Activated CD8-positive, alpha-beta memory T cell treated with anti-CD3 and anti-CD28 coated beads for 1 hour (primary cell): ENCODE measurements at places on chromosomes 2 and 18.

DNA sequence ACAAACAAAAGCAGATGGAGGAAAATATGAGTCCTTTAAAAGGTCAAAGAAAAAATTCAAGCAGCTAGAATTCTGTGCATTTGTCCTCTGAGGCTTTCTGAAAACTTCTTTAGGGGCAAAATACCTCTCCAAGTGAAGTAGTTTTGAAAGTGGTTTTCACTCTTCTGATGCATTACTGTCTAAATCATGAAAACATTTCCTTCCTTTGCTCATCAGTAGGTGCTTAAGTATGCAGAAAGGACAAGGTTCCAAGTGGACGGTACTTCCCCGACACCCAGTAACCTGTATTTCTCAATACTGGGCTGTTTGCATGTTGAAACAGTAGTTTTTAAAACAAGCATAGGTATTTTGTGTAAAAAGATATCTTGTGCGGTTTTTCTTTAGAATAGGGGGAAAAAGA lies 189.1 kb upstream of the ERBB4 start:
- DNase-seq, result no peak

DNA sequence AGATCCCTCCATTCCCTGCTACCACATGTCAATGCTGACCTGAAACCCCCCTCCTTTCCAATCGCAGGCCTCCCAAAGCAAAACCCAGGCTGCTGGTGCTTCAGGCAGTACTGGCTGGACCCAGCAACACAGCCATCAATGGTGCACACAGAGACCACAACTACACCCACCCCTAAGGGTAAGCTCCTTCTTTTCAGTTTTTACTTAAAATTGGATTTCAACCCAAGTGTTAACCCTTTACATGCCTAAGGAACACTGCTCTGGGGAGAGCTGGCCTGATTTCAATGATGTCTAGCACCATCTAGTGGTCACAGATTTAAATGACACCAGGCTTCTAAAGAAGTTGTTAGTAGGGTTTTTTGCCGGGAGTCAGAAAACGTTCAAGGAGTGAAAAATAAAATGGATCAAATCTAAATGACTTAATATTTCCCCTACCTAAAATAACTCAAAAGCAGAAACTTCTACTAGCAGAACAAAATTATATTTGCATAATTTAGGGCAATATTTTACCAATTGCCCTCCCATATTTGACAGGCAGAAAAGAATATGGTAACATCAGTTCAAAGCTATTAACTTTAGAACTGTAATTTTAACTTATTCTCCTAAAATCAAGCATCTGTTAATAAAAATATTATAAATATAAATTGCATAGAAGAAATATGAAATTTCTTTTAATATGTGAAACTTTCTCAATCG lies 24.6 kb downstream of the FECH start:
- DNase-seq, result no peak

- no peak for DNase-seq
These were observed 29.1 kb downstream of the SP140L start for GRCh38 chr2:230356084-230356483.

GRCh38 chr2:240024766-240025165 lies 376 bp downstream of the NDUFA10 start:
- no peak for DNase-seq

- DNase-seq, result no peak
These were observed 63.5 kb upstream of the NFE2L2 start for GRCh38 chr2:177328056-177328455.
